ENCODE measurements at places on chromosomes 3 and 15.

- no peak for DNase-seq
Measured at GRCh38 chr3:64595253-64595694, 92.5 kb downstream of the ADAMTS9 start.

GRCh38 chr15:74809956-74810355 is 2.7 kb upstream of the LMAN1L start:
- no peak for DNase-seq

GRCh38 chr3:99637016-99637367 is 1.4 kb upstream of the COL8A1 start:
- DNase-seq, result no peak

DNA sequence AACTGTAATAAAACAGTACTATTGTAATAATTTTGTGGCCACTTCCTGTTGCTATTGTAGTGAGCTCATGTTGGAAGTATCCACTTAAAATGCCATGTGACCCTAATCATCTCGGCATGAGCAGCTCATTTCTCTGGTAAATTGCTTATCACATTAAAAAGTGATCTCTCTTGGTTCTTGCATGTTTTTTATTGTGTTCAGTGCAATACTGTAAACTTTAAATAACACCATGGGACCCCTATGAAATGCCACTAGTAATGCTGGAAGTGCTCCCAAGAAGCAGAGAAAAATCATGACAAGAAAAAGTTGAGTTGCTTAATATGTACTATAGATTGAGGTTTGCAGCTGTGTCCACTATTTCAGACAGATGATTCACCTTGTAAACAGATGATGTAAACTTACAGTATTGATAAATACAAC is 45.6 kb downstream of the NMD3 start:
- DNase-seq, result no peak

GRCh38 chr3:184227481-184227935 is 1.9 kb upstream of the VWA5B2 start:
- peak; percentile 50 for DNase-seq

DNA sequence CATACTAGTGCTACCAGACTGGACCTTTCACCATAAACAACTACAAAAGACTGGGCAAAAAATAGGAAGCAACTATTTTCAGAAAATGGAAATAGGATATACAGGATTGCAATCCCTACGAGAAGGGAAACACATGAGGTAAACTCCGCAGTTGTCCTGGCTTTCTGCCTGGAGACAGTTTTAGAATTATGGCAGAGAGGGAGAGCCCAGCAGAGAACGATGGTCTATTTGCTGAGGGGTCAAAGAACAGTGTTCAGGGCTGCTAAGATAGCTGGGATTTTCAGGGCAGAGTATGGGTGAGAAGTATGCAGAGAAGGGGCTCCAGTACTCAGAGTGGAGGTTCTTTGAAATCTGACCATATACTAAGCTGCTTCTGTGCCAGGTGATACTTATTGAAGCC is 163.4 kb downstream of the CHDH start:
- no peak for DNase-seq

DNA sequence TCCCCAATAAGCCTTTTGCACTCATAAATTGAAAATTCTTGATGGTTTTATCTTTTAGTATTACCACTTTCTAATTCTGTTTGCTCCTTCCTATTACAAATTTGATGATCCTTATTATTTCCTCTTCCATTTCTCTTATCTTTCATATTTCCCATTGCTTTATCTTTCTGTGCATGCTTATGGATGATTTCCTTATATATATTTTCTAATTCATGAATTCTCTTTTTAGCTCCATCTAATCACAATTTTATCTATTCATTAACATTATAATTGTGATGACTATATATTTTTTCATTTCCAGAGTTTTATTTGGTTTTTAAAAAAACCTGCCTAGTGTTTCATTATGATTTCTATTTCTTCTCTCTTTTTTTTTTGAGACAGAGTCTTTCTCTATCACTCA is 17.9 kb downstream of the FOXL2NB start:
- DNase-seq, result no peak

DNA sequence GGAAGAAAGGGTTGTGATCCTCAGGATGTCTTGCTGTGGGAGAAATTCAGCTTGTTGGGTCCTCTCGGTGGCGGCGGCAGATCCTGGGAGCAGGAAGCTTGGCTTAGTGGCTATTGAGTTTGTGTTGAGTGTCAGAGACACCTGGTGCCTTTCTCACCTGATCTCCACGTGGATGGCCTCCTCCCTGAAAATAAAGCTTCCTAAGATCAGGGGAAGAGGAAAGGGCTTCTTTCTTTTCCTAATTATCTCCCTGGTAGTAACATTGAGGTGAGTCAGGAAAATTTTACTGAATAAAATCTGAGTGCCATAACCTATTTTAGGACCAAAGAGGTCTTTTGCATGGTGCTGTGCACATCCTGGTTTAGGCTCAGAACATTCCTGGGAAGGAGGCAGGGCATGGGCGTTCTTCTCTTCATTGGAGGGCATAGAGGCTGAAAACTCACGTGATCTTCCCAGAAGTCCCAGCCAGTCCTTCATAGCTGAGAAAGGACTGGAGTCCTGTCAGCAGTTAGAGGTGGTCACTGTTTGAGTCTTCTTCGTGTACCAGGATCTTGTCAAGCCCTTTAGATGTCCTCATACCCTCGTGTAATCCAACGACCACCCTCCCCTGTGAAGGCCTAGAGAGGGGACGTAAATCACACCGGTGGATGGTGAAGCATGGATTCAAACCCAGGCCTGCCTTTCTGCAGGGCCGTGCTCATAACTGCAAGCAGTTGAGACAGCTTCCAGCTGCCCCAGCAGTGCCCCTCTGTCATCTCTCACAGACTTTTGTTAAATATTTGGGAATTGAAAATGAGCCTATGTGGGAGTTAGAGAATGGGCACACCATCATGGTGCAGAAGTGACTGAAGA is 1.1 kb downstream of the CMTM8 start:
- DNase-seq, result peak; percentile 50

DNA sequence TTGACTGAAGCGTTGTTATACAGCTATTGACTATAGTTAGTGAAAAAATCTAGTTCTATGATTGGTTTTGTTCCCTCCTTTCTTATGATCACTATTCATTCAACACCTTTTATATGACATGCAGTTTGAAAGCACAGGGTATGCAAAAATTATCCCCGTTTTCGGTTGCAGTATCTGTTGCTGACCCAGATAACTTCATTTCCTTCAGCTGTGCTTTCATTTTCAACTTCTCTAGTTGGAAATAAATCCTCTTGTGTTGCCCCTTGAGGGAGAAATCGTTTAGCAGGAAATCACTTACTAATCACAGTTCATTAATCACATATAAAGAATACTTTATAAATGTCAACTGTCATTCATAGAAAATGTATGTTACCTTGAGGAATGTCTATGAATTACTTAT is 55.1 kb downstream of the MBNL1 start:
- no peak for DNase-seq

GRCh38 chr3:1979961-1980615 is 118.6 kb upstream of the CNTN4 start:
- DNase-seq, result no peak

DNA sequence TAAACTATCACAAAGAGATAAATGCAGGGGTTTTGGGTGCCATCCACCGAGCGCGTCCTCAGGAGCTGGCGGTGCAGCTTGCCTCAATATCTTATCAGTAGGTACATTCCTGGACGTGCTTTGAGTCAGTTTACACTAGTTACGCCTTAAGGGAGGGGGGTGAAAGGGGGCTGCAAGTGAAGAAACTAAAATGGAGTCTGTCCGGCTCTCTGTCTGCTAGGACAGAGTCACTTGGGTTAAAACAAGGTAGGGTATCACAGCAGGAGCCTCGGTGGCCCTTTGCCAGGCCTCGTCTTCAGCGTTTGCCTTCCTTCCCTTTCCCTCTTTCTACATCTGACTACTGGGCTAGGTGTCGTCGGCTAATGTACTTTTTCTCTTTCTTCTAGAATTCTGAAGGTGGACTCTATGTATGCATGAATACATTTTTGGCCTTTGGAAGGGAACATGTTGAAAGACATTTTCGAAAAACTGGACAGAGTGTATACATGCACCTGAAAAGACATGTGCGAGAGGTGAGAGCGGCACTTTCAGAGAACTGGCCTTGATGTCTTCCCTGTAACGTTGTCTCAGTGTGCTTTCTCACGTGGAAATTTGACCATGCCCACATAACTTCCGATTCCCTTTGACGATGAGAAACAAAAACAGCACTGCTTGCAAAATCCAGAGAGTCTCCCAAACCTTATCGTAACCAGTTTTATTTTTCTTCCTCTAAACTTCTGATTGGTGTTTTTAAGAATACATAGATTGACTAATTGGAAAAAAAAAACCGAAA is 28.8 kb downstream of the USP13 start:
- DNase-seq, result no peak

- DNase-seq, result peak; percentile 59
Measured at GRCh38 chr3:111676211-111677006, 81.3 kb upstream of the ZBED2 start.

GRCh38 chr3:5489536-5489935 is 302.0 kb downstream of the EDEM1 start:
- no peak for DNase-seq

GRCh38 chr3:141793476-141794260 is 30.5 kb downstream of the GRK7 start:
- DNase-seq, result no peak
